Head of caudate nucleus (tissue), 42 donors: ENCODE measurements at places on chromosomes 12 and 14.

GRCh38 chr14:40386433-40386832, 954.2 kb upstream of the FBXO33 start:
- no peak for DNase-seq

DNA sequence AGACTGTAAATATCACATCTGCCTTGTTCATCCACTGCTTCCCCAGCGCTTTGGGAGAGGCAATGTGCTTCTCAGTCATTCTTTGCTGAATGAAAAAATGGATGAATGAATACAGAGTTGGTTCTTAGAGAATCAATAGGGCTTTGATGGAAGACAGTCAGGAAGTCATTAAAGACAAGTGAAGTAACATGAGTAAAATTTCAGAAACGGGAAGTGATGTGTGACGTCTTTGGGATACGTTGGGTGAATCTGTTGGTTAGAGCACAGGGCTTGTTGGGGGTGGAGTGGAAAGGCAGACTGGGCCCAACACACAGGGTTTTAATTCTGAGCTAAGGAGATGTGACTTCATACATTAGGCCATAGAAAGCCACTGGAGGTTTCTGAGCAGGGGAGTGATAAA, 39.0 kb upstream of the NRXN3 start:
- DNase-seq: no peak

- DNase-seq: no peak
Observed at GRCh38 chr12:42482041-42482747, 107.4 kb downstream of the PRICKLE1 start.

DNA sequence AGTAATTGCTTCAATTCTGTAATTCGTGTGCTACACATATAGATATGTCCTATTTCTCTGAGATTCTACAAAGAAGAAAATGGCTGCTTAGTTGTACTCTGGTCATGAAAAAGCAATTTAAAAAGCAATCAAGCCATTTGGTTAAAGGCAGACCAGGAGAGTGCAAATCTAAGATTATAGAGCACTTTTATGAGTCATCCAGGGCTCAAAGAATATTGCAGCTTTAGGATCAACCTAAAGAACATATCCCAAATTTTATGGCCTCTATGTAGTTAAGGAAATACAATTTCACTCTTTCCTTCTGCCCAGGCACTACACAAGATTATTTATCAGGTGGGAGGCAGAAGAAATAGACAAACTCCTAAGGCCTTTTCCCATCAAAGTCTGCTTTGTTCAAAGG, 332.8 kb downstream of the SEC23A start:
- DNase-seq: no peak

- DNase-seq: no peak
Observed at GRCh38 chr14:95346266-95346665, 26.6 kb upstream of the CLMN start.

GRCh38 chr12:3741882-3742672, 10.8 kb downstream of the CRACR2A start:
- no peak for DNase-seq

DNA sequence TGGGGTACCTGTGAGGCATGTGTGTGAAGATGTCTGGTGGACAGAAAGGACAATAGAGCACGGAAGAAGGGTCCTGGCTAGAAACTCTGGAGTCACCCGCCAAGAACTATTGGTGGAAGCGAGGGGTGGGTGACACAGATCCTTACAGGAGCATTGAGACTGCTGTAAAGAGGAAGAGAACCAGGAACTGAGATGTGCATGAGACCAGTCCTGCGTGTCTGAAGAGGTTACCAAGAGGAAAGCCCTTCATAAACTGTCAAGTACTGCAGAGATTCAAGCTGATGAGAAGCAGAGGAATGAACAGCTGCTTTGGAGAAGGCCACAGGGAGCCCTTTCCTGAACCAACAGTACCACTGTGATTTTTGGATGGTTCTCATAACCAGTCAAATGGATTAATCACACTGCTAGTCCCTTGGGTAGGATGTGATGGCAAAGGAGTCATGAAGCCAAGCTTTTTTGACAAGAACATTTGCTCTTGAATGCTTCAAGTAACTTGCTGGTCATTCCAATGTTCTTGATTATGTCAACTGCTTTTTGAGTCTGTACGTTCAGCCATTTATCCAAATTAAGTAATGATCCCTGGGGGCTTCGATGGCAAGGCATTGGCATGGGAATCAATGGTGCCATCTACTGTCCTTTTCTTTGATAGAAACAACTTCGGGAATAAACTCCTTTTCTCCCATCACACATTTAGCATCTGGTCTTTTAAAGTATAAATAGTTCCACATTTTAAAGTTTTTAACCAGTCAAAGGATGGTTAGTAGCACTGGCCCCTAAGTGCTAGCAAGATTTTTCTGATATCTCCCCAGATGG, 42.9 kb downstream of the GPR135 start:
- DNase-seq: no peak

DNA sequence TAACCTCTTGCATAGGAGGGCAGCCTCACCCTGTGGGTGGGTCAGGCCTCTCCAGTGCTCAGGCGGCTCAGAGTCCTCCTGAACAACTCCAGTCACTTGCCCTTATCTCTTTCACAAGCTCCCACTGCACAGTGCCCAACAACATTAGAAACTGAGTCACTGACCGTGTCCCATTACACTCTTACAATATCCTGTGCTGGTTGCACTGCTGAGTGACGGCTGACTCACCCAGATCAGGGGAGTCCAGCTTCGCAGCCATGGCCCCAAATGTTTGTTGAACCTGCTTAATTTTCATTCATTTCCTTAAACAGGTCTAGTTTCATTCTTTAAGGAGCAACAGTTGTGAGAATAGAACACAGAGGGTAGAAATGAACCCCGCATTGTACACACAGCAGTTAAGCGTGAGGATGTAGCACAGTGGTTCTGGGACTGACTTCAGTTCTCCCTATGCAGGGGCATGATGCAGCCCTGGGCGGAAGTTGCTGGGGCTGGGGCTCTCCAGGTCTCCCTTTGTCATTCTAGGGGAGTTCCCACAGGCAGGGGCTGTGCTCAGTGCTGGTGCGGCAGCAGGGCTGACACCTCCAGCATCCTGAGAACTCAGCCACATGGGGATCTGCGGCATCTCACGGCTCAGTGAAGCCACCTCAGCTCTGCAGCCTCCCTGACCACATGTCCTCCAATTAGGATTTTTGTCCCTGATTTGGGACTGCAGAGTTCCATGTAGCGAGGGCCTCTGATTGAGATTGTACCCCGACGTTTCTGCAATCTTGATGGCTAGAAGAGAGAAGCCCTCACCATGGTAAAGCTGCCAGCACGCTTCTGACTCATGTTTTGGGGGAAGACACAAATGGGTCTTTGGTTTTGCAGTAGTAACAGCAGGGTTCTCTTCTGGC, 16.1 kb downstream of the GPR68 start:
- no peak for DNase-seq

DNA sequence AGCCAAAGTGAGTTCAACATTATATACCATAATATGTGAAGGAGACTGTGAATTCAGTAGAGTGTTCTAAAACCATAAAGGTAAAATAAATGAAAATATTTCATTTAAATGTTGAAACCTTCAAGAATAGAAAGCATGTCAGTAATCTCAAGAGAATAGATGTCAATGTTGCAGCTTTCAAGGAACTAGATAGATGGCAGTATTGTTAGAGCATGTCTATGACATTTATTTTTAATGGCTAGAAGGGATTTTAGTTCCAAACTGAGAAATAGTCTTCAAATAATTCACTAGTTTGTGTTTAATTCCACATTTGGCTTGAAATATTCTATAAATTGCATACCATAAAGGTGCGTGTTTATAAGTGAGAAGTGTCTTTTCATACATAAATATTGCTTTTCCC, 326.5 kb downstream of the FLRT2 start:
- DNase-seq: no peak

GRCh38 chr12:40616383-40616915, 75.8 kb upstream of the CNTN1 start:
- DNase-seq: no peak

DNA sequence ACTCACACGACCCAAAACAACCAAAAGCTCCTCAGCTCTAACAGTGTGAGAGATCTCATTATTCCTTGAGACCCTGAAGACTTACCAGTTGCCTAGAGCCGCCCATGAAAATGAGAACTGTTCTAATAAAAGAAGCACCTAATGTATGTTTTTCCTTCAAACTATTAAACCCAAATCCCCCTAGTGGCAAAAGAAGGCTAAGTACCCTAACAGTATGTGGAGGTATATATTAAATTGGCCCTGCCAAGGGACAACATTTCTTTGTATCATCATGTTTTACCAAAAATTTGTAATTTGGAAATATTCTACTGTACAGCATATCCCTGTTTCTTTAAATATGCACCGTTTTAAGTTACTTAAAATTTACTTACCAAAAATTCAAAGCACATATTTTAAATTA, 38.0 kb upstream of the PPFIA2 start:
- DNase-seq: no peak

GRCh38 chr14:102690509-102691286, 86.6 kb upstream of the TRAF3 start:
- no peak for DNase-seq
